ENCODE measurements at places on chromosomes 1 and 21.

GRCh38 chr21:42570841-42571387 lies 57.3 kb downstream of the SLC37A1 start:
- DNase-seq, result no peak

GRCh38 chr1:150429805-150430204 lies 57.4 kb upstream of the TARS2 start:
- peak; percentile 14 for DNase-seq

GRCh38 chr1:197843401-197843800 lies 59.0 kb upstream of the C1orf53 start:
- no peak for DNase-seq

DNA sequence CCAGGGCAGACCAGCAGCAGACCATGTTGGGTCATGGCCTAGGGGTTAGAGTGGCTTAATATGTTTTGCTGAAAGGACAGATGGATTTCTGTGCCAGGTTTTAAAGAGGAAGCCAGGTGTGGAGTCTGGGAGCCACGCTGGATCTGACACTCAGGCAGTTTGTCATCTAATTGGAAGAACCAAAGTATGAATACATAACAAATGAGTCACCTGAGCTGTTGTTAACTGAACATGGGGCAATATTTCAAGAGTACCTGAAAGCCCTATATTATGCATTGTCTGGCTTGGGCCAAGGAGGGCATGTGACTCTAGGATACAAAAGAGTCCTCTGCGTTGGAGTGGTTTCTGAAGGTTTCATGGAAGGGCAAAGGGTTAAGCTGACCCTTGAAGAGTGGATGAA lies 70.6 kb downstream of the LMO4 start:
- DNase-seq, result no peak

DNA sequence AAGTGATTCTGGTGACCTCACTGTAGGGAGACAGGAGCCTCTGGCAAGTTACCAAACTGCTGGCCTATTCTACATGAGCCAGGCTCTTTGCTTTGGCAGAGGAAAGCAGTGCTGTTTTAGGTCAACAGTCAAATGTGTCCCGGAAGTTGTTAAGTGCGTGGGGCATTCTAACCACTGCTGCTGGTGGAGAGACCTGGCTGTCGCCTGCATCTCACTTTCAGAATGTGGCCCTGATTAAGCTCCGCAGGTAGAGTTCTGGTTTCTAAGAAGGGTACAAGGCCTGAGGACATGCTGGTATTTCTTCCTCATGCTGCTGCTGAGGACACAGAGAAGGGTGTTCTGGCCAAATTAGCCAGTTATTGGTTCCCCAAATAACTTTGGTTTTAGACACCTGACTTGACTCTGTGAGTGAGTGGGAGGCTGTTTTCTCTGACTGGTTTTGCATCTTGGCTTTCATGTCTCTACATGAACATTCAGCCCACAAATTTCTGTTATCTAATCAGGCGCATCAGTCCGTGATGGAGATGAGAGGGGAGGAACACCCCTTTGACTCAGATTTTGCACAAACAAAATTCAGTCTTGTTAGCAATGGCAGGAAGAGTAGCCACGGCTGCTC lies 120.8 kb downstream of the LMO4 start:
- DNase-seq, result peak; percentile 38

DNA sequence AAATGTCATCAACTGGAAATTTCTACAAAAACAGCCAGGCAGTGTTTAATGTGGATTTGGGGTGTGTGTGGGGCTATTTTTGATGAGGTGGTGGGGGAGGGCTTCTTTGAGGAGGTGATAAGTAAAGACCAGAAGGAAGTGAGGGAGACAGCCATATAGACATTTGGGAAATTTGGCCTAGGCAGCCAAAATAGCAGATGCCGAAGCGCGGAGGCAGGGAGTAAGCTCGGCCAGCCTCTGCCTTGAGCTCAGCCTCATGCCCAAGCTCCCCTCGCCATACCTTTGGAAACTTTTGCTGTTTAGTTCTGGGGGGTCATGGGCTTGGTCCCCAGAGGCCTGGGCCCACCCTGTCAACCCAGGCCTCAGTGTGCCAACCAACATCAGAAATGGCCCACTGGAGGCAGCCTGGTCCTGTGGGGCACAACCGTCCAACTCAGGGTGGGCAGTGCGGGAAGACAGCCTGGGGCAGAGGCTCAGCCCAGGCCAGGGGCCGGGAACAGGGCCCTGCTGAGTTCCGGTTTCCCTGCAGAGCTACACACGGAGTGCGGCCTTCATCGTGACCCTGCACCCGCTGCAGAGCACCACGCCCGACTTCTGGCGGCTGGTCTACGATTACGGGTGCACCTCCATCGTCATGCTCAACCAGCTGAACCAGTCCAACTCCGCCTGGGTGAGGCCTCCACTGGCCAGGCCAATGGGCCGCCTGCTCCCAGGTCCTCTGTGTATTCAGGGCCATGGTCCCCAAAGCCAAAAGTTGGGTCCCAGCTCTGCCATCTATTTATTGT lies 84.0 kb downstream of the PTPRU start:
- DNase-seq, result no peak
